AG20443 (cell line): ENCODE measurements at places on chromosomes 1 and 21.

DNA sequence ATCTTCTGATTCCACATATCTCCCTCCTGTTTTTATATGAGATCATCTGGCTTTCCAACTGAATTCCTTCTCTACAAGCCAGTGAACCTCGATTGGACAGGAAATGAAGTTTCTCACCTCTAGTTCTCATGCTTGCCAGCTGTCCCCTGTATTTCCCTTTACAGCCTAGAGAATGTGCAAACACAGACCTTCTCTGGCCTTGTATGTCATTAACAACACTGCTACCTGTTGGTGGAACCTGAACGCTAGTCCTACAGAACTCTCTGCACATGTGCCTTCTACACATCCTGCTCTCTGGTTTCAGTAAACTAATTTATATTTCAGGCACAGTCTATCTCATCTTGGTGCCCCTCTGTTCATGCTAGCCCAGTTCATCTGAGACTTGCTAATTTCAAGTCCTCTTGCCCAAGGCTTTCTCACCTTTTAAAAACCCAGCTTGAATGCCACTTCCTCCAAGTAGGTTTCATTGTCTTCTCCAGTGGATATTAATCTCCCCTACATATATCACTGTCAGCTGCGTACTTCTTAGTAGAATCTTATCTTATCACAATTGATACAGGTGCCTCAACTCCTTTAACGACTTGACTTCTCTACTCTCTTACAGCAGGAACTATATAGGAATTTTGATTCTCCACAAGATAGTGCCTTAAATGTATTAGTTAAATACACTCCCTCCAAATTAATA is 549.9 kb downstream of the PLPP3 start:
- DNase-seq = no peak

GRCh38 chr21:33587792-33588484 is 546 bp downstream of the DONSON start:
- peak; percentile 54 for DNase-seq

- DNase-seq = no peak
These were observed 398.5 kb downstream of the PTPRU start for GRCh38 chr1:29634746-29635335.

DNA sequence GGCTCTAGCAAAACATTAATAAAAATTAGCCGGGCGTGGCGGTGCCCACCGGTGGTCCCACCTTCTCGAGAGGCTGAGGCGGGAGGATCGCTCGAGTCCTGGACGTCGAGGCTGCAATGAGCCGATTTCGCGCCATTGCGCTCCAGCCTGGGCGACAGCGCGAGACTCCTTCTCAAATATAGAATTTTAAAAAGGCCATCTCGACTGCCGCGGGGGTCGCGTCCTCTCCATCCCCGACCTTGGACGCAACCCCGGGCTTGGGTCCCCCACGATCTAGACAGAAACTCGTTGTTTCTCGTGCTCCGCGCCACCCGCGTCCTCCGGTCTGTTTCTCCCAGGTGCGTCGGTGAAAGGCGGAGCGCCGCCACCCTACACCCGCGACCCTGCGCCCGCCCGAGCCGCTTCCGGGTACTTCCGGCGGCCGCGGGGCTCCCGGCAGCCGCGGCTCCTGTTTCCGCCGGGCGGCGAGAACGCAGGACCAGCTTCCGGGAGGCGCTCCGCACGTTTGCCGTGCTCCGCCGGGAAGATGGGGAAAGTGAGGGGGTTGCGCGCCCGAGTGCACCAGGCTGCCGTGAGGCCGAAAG is at the start of gene SLX9:
Gene SLX9 (plus strand): TSS at position 498 of the 584 bp plus-strand sequence. CDS start 29 bp downstream, at position 527.
- DNase-seq = peak; percentile 96

GRCh38 chr21:17797967-17798366 is 21.2 kb downstream of the C21orf91 start:
- DNase-seq = no peak

DNA sequence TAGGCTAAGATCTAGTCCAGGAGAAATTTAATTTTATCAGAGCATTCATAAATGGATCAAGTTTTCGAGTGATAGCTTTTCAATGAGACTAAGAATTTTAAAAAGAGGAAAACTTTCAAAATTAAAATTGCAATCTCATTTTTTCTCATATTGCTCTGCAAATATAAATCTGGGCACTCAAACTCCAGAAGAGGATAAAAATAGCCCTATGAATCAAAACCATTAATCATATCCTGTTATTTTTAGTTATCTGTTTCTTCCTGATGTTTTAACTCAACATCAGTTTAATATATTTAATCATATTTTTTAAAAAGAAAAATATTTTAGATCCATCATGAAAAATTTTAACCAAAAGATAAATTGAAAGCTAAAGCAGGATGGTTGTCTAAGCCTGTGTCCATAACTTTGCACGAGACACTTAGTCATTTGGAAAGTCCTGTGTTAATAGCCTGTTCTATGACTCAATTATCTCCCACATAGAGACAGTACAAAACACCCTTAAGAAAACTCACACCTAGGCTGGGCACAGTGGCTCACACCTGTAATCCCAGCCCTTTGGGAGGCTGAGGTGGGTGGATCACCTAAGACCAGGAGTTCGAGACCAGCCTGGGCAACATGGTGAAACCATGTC is 17.1 kb upstream of the PRRC2C start:
- peak; percentile 51 for DNase-seq

DNA sequence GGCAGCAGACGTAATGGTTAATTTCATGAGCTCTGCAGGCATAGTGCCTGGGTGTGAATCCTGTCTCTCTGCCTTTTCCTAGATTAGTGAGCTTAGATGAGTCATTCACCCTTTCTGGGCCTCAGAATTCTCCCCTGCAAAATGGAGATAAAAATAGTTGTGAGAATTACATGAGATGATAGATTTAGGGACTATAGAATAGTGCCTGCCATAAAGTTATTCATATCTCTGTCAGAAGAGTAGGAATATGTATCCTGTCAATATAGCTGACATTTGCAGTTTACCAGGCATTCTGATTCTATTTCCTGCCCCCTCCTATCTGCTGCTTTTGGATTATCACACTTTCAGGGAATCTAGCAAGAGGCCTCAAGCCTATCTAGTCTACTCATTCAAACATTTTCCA is 112.0 kb downstream of the PDE4B start:
- peak; percentile 24 for DNase-seq

DNA sequence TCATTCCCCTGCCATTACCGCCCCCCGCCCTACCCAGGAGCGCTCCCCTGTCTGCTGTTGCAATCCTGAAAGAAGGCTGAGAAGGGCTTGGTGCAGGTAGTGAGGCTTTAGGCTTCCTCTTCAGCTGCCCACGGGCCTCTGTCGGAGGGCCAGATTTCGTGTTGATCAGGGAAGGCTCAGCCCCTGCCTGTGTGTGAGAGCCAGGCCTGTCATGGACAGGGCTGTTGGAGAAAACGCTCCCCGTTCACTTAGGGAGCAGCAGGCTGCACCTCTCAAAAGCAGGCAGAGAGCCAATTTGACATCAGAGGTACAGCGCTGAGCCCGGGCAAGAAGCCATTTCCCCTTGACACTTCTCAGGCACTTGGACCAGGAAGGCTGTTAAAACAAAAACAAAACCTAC is 19.0 kb downstream of the TEX35 start:
- DNase-seq = no peak

- DNase-seq = no peak
These were observed 8.5 kb downstream of the STMN1 start for GRCh38 chr1:25897754-25898153.

DNA sequence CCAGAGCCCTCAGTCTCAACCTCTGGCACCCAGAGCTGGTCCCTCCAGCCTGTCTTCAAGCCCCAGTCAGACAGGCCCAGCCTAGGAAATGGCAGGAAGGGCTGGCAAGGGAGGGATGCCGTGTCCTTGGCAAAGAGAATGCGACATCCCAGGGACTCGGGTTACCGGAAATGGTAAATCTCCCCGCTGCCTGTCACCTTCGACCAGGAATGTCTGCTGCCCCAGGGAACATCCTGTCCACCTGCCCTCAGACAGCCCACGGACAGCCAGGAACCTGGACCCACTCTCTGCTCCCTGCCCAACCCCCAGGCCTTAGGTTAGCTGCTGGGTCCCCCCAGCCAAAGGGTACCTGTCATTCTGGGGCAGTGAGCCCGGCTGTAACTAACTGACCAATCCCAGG is 23.9 kb downstream of the HSPG2 start:
- DNase-seq = no peak

DNA sequence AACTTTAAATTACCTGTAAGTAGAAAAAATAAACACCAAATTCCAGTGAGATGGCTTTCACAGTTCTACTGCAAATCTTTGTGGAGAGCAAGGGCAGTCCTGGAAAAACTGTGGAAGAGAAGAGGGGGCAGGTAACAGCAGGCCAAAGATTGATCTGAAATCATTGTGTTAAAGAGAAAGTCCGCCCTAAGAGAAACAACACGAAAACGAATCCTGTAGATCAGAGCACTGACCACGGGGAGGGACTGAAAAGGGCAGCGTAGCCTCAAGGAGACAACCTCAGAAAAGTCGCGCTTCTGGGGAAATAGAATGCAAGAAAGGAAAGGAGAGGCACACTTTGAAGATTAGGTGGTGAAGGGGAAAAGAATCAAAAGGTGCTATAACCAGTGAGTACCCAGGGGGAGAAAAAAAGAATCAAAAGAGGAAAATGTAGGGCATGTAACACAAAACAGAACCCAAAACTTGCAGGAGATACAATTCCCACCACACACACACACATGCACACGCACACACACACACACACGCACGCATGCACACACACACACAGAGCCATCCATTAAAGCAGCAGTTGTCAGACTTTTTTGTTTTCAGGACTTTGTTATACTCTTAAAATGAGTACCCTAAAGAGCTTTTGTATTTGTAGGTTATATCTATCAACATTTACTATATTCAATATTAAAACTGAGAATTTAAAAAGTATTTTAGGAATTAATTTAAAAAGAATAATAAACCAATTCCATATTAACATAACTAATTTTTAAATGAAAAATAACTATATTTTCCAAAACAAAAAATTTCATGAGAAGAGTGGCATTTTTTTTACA is 28.0 kb upstream of the KLF17 start:
- DNase-seq = no peak

- DNase-seq = peak; percentile 37
These were observed 126.7 kb downstream of the PRRX1 start for GRCh38 chr1:170790651-170791071.

GRCh38 chr1:15622712-15623373 is 5.6 kb downstream of the DDI2 start:
- DNase-seq = no peak

- DNase-seq = peak; percentile 22
These were observed 97.8 kb downstream of the FMN2 start for GRCh38 chr1:240189386-240189989.

GRCh38 chr1:41629571-41629970 is 145.1 kb upstream of the EDN2 start:
- peak; percentile 56 for DNase-seq

DNA sequence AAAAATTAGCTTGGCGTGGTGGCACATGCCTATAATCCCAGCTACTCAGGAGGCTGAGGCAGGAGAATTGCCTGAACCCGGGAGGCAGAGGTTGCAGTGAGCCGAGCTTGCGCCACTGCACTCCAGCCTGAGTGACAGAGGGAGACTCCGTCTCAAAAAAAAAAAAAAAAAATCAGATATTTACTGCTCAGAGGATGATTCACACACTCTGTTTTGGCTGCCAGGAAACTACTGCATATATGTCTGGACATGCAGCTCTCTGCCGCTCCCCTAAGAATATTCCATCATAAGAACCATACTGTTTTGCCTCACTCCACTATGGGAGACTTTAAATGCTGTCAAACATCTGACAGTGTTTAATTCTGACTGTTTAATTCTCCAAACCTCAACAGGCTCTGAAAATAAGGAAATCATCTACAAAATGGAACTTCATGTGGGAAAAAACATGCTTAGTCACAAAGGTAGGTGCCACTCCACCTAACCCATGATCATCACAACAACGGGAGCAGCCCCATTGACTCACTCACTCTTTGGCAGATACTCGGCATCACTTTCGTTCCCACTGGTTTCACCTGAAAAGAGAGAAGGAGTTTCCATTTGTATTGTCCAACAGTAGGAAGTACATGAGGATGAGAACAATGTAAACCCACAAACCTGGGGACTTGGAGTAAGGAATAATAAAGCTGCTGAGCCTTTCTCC is 29.3 kb upstream of the BCAS2 start:
- DNase-seq = no peak

- peak; percentile 37 for DNase-seq
These were observed 284.7 kb downstream of the CAMTA1 start for GRCh38 chr1:7069931-7070330.

DNA sequence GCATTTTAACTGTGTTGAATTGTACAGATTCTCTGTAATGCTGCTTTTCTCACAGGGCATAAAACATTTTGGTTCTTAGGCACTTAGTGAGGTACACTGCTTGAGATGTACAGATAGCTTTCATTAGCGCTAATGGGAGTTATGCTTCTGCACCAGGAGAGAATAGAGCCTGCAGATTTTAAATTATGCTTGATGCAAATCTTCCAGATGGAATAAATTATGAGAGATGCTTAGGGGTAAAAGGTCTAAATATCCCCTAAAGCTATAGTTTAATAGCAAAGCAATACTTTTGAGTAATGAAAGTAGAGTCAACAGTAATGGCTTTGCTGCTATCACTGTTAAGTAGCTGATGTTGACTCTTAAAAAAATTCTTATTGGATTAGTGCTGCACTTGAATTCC is 248.9 kb downstream of the S1PR1 start:
- DNase-seq = no peak

DNA sequence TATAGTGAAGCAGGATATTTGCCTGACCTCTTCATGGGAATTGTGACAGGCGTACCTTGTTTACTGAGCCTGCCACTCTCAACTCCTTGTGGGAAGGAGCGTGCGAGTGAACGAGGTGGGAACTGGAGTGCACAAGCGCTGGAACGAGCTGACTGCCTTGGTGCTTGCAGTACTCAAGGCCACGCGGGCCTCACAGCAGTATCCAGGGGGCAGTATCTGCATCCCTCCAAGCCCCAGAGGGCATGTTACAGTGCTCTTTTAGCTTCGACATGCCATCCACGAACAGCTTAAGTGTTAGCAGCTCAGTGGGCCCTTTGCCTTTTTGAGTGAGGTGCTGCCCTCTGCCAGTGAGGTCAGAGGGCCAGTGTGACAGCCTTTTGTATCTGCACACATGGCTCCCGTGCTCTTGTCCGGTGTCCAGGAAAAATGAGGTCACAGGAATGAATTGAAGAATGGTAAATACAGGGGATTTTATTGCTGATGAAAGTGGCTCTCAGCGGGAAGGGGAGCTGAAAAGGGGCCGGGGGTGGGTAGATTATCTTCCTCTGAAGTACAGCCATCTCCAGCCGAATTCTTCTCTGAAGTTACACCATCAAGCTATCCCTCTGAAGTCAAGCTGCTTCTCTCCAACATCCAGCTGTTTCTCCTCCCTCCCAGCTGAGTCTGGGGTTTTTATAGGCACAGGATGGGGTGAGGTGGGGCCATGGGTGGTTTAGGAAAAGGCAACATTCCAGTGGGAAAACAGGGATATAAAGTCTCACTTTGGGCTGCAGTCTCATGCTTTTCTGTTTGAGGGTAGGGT is 69.3 kb downstream of the EPB41 start:
- no peak for DNase-seq

GRCh38 chr1:3155056-3155925 is 86.3 kb downstream of the PRDM16 start:
- DNase-seq = no peak

GRCh38 chr1:201750120-201750519 is 78.8 kb upstream of the IPO9 start:
- no peak for DNase-seq
